ENCODE measurements at places on chromosomes 16 and 17. TPM values are rescaled to one million over a fixed set of nuclear protein-coding genes. Genes with fewer than 3 reads are reported as not detected.

DNA sequence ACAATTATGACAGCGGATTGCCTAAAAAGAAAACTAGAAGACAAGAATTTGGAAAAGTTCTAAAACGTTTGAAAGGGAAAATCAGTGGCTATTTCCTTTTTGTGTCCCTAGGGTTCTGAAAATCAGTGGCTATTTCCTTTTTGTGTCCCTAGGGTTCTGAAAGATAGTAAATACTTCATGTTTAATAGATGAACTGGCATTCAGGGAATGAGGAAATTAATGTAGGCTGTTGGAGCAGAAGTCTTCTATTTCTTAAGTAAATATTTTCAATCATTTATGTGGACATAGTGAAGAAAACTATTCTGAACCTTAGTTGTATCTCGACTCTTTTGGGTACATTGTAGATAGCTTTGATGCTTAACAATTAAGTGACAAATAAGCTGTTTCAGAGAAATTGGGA, 78.9 kb downstream of the SHISA6 start:
- DNase-seq: no peak

- no peak for DNase-seq
Observed at GRCh38 chr16:57192720-57193486, 6.8 kb downstream of the RSPRY1 start.

DNA sequence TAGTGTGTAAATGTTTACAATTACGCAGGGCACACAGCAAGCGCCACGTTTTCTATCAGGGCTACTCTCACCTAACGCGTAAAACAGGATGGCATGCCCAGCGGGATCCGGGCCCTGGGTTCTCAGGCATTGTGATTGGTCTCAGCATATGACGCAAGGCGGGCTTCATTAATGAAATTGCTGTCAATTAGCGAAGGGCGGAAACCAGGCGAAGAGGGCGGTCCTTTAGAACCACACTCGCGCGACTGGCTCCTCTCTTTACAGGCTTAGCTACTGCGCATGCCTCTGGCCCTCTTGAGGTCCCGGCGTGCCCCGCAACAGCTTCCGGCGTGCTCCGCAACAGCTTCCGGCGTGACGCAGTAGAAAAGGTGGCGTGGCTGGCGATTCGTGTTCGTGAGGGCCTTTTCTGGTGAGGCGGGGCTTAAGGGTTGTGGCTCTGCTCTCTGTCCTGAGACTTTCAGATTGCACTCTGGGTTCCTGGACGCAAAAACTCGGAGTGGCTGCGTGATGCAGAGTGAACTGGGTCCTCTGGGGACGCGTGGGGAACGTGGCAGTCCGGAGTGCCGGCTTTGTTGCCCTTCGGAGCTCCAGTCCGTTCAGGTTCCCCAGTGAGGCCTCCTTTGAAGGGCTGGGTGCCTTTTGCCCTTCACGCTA, 9.2 kb downstream of the OR2C1 start:
- peak; percentile 83 for DNase-seq

- no peak for DNase-seq
Observed at GRCh38 chr17:63984236-63984635, 11.5 kb upstream of the SCN4A start.

DNA sequence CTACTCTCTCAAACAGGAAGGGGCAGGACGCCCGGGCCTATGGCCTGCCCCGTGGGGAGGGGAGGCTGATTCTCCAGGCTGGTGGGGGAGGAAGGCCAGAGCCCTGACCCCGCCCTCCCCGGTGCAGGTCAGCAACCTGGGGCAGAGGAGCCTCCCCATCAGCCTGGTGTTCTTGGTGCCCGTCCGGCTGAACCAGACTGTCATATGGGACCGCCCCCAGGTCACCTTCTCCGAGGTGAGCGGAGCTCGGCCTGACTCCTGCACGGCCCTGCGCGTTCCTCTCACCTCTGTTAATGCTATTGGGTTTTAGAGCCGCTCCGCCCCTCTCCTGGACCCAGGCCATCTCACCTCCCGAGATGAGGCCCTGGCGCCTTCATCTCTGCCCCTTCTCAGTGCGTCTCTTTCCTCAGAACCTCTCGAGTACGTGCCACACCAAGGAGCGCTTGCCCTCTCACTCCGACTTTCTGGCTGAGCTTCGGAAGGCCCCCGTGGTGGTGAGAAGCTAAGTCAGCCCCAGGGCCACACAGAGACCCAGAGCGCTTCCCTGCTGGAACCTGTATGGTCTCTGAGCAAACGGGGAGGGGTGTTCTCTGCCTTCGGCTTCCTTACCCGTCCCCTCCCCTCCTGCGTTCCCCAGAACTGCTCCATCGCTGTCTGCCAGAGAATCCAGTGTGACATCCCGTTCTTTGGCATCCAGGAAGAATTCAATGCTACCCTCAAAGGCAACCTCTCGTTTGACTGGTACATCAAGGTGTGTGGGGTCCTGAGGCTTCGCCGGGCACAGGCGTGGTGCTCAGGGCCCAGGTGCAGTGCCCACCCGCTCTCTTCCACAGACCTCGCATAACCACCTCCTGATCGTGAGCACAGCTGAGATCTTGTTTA, 25.1 kb upstream of the ITGAX start:
- DNase-seq: no peak

- DNase-seq: peak; percentile 46
Observed at GRCh38 chr16:30122604-30123160, 338 bp downstream of the MAPK3 start.

- no peak for DNase-seq
Observed at GRCh38 chr17:45332505-45332904, 15.7 kb upstream of the MAP3K14 start.

GRCh38 chr17:5431949-5432556, 6.9 kb downstream of the C1QBP start:
- no peak for DNase-seq

- DNase-seq: no peak
Observed at GRCh38 chr17:75364078-75364477, 41.4 kb downstream of the GRB2 start.

TP53TG3B gene
- total RNA-seq: not detected

POLR2C gene
- total RNA-seq: 26.5 TPM

PMP22 gene
- total RNA-seq: 14.2 TPM

NPIPB13 gene
- 4.6 TPM for total RNA-seq

PLCG2 gene
- 4.4 TPM for total RNA-seq
